ENCODE measurements at places on chromosomes 7 and 10.

DNA sequence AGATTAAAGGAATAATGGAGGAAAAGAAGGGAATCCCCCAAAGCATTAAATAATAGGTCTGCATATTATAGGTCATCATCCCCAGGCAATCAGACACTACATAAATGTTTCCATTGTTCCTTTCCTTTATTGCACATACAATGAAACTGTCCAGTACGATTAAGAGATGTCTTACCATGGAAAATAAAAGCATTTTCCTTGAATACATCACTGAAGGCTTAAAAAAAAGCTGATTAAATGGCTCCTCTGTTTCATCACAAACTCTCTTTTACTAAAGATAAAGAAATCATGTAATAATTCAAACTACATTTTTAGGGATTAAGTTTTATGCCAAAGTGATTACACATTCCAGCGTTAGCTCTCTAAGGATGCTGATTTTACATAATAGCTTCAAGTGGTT, 316.0 kb downstream of the AGMO start:
- DNase-seq = no peak

DNA sequence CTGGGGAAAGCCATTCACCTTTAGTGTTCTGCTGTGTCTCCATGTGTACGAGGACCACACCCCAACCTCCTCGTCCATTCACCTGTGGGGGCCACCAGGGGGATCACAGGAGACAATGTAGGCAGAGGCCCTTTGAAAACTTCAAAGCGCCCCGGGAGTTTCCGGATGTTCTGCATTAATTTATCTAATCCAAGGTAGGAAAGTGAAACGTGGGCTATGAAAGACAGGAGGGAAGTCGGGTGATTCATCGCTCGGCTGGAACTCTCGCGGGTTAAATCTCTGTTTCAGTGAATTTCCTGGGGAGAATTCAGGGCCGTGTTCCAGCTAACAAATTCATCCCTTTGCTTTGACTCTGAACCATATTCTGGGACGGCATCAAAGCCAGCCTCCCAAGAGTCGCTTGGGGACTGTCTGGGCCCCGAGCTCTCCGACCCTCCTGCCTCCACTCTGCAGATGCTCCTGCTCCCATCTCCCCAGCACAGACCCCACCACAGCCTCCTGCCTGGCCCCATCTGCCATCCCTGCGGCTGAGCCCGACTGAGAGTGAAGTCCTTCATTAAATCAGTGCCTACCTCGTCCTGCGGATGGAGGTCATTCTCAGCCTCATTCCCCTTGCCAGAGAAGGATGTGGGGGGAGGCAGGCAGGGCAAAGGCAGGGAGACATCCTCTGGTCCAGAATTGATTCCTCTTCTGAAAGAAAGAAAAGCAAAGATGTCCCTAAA, 114.1 kb upstream of the CARD11 start:
- no peak for DNase-seq

- DNase-seq = no peak
Measured at GRCh38 chr10:25191162-25191895, 16.5 kb downstream of the GPR158 start.

DNA sequence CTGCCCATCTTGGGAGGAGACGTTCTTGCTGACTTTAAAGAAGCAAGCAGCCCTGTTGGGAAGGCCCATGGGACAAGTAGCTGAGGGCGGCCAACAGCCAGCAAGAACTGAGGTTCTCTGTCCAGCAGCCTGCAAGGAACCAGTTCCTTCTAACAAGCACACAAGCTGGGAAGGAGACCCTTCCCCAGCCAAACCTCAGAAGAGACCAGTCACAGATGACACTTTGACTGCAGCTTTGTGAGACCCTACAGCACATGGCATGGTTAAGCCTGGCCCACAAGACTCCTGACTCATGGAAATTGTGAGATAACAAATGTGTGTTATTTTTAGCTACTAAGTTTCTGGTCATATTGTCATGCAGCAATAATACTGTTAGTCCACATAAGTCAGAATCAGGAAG, 99.9 kb downstream of the PRLHR start:
- DNase-seq = no peak

DNA sequence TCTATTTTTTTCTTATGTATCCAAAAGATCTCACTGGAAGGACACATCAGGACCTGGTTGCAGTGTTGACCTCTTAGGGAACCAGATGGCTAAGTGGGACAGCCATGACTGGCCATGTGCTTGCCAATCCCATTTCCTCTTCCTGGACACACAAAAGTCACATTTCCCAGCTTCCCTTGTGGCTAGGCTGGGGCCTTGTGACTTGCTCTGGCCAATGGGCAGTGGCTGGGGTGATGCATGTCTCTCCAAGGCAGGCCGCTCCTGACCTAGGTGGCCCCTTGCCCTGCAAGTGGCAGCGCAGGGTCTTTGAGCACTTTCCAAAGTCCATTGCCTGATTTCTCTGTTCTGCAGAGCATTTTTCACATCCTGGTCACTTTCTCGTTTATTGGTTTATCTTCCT, 41.7 kb upstream of the HSPA12A start:
- no peak for DNase-seq

DNA sequence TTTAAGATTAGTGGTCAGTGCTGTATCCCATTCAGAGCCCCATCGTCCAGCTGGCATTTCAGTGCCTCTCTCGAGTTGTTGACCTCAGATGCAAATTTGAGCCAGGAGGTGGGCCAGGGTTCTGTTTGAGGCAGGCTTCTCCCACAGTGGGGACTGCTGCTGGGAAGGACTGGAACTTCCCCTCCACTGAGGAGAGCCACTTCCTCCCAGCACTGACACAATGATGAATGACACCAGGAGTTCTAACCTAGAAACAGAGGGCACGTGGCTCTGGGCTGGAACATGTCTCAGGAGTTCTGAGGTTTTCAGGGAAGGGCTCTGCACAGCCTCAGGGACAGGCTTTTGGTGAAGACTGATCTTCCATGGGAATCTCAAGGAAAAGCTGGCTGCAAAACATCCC, 18.3 kb upstream of the BTBD16 start:
- DNase-seq = no peak

DNA sequence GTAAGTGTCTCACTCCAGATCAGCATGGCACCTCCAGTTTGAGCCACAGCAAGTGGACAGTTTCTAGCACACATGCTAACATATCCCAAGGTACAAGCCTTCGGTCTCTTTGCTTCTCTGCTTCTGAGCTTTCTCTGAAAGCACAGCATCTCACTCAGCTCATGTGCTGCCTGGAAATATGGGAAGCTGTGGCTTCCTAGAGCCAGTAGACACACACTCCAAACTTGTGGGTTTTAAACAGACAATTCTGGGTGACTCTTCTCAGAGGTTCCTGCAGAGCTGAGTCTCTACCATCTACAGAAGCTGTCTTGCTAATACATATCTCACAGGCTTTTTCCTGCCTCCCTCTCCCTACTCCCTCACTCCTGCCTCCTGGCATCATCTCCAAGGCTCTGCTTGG, 23.9 kb upstream of the TMEM273 start:
- DNase-seq = no peak

DNA sequence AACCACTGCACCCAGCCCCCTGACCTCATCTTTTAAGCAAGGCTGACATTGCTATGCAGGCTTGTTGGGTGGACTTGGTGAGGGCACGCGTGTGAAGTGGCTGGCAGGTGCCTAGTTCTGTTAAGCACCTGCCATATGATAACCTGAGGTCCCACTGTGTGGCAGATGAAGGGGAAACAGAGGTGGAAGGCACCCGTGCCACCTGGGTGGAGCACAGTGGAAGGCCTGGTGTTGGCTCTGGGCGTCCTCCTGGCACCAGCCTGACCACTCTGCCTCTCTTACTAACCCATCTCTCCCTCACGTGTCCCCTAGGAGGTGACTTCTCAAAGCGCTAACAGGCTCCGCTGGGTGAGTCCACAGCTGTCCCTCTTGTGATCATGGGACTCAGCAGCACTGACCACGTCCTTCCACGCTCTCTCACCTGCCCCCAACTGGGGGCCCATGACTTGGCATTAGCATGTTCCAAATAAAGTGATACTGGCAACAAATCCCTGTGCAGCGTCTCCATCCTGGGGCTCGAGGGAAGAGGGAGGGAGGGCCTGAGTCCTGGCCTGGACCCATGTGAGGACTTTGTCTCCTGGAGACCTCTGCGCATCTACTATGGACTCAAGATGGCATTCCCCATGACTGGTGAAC, 4.6 kb upstream of the ZNF862 start:
- no peak for DNase-seq

DNA sequence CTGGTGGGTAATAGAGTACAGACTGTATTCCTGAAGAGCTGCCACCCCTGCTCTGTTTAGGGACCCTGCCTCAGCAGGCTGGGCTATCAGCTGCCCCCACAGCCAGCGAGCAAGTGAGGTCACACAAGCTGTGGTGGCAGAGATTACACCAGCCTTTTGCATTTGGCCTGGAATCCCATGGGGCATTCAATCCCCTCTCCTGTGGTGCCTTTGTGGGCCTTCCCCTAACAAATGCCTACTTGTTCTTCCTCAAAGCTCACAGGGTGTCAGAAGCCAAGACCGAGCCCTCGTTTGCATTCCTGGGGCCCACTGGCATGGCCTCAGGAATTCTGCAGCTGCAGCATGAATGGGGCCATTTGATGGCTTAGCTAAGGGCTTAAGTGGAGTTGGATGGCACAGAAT, 212.7 kb upstream of the PHYHIPL start:
- no peak for DNase-seq

DNA sequence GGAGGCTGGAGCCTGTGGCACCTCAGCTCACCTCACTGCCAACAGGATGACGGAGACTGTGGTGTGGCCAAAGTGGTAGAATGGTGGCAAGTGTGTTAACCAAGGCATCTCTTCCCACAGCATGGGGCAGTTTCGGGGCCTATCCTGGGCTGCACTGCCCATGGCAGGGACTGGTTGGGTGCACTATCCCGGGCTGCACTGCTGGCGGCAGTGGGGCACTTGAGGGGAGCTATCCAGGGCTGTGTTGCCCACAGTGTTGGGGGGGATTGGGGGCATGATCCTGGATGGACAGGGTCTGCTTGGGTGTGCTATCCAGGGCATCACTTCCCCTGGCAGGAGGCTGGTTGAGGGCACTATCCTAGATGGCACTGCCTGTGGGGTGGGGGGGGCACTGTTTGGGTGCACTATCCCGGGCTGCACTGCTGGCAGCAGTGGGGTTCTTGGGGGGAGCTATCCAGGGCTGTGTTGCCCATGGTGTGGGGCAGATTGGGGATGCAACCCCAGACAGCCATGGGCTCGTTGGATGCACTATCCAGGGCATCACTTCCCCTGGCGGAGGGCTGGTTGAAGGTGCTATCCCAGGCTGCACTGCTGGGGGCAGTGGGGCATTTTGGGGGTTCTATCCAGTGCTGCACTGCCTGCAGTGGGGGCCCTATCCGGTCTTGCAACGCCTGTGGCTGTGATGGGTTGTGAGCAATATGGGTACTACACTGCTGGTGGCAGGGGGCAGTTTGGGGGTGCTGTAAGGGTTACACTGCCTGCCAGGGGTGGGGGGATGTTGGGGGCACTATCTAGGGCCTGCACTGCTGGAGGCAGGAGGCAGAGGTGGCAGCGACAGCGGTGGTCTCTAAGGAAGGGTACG, 129.7 kb downstream of the ZNF248 start:
- DNase-seq = no peak

DNA sequence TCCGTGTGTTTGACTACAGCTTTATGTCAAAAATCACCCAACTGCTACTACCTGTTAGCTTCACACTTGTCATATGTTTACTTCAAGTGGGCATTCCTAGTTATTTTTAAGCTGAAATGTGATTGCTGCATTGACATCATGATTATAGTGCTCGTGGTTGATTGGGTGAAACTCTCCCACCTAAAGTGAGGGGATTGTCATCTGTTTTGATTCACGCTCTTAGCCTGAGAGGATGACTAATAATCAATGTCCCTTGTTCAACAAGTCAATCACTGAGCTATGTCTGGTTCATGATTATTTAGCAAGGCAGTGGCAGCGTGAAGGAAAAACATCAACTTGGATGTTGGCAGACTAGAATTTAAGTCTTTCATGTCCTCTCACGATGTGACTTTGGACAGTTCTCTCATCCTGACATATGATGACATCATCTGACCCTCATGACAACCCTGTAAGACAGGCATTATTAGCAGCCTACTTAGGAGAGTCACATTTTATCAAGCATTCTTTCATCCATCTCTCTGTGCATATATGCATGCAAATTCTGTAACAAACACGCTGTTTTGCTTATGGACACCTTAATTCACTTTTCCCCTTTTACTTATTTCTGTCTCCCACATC, 352.6 kb upstream of the ZMIZ1 start:
- DNase-seq = no peak

GRCh38 chr7:157564517-157565177, 227.8 kb downstream of the DNAJB6 start:
- no peak for DNase-seq

DNA sequence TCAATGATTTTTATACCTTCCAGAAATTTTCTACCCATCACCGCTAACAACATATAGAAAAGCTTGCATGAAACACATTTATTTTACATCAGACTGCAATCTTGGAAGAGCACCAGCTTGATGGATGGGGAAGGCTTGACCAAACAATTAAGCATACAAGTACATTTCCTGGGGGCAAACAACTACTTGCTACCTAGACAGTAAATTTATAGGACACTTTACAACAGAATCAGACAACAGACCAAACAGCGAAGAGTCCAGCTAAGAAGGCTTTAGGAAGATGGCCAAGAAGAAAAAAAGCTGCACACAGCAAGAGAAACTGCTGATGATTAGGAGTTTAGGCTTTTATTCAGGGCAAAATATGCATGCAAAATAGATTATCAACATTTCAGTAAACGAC, 8.0 kb downstream of the AASS start:
- DNase-seq = no peak

- peak; percentile 8 for DNase-seq
Measured at GRCh38 chr10:131981429-131982184, at the start of gene BNIP3. BNIP3 (minus strand) TSS chr10:131981923; CDS start chr10:131981806, 117 bp downstream.

DNA sequence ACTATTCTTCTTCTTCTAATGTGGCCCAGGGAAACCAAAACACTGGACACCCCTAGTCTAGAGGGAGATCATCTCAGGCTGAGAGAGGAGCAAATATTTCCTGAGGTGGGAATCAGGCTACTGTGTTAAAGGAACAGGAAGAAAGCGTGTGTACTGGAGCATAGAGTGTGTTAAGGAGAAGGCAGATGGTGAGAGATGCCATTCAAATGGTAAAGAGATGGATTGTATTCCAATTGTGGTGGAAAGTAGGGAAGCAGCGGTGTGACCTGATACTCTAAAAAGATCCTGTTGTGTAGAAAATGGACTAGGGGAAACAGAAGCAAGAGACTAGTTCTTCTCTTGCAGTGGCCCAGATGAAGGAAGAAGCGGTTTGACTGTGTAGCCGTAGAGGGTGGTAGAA, 31.2 kb downstream of the RAB18 start:
- DNase-seq = no peak

DNA sequence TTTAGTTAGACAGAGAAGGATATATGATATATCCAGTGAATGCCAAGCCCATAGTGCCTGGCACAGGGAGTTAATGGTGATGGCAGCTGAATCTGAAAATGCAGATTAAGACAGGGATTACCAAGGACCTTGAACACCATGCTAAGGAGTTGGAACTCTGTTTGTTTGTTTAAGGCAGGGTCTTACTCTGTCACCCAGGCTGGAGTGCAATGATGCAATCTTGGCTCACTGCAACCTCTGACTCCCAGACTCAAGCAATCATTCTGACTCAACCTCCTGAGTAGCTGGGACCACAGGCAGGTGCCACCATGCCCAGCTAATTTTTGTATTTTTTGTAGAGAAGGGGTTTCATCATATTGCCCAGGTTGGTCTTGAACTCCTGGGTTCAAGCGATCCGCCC, 1.6 kb downstream of the AKR1D1 start:
- DNase-seq = no peak
